ENCODE measurements at places on chromosomes 11 and 22. TPM values are rescaled to one million over a fixed set of nuclear protein-coding genes. Genes with fewer than 3 reads are reported as not detected.

GRCh38 chr11:113274713-113275582 is 39.4 kb upstream of the TTC12 start:
- DNase-seq: no peak

- no peak for DNase-seq
Observed at GRCh38 chr11:94855666-94856065, 87.5 kb downstream of the AMOTL1 start.

GRCh38 chr11:77472991-77473800 is 698 bp downstream of the PAK1 start:
- peak; percentile 57 for DNase-seq

GRCh38 chr11:120112174-120112796 is 25.6 kb downstream of the TRIM29 start:
- no peak for DNase-seq

GRCh38 chr11:82906236-82906635 is 4.7 kb downstream of the DDIAS start:
- DNase-seq: peak; percentile 54

DNA sequence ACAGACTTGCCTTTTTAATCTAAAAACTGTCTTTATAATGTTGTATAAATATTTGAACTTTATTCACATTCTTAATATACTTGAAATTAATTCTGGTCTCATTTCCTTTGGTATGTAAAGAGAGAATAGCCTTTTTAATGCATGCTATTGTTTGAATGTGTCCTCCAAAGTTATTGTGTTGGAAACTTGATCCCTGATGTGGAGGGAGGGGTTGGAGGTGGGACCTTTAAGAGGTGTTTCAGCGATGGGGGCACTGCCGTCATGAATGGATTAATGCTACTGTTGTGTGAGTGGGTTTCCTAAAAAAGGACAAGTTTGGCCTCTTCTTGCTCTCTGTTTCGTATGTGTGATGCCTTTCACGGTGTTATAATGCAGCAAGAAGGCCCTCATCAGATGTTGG is 131.7 kb downstream of the DDX10 start:
- DNase-seq: no peak

DRD4 gene
- 1.1 TPM for total RNA-seq

VSIG10L2 gene
- total RNA-seq: 0.18 TPM

DNA sequence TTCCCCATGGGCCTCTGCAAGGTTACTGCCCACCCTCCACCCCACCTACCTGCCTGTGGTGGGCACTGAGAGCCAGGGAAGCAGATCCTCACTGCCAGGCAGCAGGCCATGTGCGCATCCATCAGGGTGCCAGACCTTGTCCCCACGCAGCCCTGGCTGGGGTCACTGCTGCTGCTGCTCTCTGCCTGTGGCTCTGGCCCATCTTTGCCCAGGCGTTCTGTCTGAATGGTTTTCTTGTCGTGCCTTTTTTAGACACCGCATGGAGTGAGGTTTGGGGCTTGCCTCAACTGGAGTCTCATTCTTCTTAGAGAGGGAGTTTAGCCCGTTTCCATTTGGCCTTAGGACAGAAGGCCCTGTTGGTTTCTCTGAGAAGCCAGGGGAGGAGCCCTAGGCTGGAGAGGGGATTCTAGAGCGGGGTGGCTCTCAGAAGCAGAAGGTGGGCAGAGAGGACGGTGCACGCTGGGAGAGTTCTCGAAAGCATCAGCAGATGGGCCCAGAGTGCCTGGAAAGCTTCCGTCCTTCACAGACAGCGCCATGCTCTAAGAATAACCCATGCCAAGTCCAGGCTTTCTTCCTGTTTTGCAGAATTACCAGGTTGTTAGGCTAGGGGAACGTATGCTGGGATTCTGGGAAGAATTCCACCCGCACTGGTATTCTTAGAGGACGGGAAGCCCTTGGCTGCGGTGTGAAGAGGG is 8.1 kb downstream of the TANGO2 start:
- no peak for DNase-seq

CD81 gene
- total RNA-seq: 708 TPM

GRCh38 chr11:99911116-99911515 is 776.0 kb upstream of the ARHGAP42 start:
- DNase-seq: no peak

DNA sequence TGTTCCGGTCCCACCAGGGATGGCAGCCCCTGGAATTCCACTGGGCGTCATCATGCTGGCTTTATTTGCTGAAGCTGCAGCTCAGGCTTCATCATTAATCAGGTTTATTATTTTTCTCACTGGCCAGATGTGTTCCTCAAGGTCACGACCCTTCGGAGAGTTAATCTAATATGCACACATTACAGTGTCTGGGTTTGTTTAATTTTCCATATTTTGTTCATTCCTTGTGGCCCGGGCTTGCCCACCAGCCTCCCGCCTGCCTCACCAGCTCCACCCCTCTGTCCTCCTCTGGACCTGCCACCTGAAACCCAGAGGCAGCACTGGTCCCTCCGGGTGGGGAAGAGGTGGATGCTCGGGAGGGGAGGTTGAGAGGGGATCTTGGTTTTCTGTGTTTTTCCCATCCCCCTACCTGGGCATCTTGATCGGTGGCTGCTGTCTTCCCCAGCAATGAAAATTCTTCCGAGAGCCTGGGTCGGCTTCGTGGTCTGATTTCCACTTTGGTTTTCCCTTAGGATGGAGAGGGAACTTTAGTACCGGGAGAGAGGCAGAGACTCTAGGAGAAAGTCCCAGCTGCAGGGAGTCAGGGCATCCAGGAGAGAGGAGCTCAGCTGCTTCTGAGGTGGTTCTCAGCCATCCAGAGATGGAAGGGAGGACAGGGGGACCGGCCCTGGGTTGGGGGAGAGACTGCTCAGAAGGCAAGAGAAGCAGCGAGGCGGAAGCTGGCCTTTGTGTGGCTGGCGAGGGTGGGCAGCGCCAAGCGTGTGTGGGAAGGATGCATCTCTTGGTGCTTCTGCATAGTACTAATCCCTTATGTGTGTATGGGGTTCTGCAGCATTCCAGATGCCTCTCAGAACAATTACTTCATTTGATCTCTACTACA is 2.1 kb downstream of the GRIK4 start:
- no peak for DNase-seq

PHLDA2 gene
- 0.60 TPM for total RNA-seq

DNA sequence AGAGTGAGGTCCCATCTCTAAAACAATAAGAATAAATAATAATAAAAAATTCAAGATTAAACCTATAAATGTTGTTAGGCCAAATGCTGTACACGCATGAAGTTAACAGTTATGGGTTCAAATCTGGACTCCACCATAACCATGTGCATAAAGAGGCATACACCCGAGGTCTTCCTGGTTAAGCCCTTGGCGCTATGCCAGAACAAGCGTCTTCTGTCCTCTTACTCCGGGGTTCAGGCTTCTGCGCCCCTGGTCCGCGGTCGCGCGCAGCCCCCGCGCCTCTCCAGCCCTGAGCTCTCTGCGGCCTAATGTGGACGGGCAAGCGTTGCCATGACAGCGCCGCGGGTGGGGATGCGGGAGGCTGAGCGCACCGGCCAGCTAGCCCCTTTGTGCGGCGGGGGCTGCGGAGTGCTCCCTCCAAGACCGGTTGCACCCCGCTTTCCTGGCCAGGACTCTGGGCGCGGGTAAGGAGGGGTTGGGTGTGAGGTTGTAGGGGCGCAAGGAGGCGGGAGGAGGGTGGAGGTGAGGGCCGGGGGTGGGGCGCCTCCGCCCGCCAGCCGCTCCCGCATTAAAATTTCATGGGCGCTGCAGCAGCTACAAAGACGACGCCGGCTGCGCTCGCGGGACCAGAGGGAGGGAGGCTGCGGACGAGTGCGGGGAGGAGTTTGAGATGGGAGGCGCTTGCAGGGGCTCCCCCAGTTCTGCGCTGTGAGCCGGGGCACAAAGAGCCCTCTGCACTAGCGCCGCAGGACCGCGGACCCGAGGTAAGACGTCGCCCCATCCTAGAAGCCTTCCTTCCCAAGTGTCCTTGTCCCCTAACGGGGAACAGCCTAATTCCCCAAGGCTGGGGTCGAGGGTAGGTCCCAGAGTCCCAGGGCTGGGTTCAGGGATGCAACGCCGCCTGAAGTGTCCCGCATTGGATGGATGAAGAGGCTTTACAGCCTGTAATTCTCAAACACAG is at the start of gene MIAT:
TSS of gene MIAT (plus strand) at position 698 of the 961 bp plus-strand sequence.
- DNase-seq: peak; percentile 35

- DNase-seq: no peak
Observed at GRCh38 chr11:6911948-6912347, 8.9 kb upstream of the OR2D3 start.

GRCh38 chr11:134287561-134287960 is 11.4 kb downstream of the GLB1L3 start:
- no peak for DNase-seq

CRYBB2 gene
- total RNA-seq: not detected

TRIM6 gene
- total RNA-seq: 2.5 TPM

DNA sequence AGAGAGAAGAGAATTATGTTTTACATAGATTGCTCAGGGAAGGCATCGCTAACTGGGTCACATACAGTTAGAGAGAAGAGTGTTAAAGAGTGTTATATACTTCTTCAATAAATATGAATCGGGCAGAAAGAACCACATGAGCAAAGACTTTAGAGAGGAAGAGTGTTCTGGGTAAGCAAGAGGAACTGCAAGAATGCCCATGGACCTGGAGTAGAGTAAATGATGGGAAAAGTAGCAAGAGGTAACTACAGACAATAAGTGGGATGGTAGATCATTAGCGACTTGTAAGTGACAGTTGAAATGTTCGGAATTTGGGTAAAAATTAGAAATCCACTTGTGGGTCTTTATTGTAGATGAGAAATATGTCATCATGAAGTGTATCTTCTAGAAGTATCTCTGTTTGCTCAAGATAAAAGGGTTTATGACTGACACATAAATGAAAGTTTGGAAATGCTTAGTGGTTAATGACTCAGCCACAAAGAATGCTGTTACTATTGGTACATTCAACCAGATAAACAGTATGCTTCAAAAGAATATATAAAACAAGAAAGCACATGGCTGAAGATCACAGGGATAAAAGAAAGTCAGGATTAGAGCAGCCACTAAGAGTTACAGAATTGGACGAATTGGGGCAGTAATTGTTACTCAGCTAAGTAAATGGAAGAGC is 229.3 kb downstream of the CASP12 start:
- no peak for DNase-seq

DNA sequence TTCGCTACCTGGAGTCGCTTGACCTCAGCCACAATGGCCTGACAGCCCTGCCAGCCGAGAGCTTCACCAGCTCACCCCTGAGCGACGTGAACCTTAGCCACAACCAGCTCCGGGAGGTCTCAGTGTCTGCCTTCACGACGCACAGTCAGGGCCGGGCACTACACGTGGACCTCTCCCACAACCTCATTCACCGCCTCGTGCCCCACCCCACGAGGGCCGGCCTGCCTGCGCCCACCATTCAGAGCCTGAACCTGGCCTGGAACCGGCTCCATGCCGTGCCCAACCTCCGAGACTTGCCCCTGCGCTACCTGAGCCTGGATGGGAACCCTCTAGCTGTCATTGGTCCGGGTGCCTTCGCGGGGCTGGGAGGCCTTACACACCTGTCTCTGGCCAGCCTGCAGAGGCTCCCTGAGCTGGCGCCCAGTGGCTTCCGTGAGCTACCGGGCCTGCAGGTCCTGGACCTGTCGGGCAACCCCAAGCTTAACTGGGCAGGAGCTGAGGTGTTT is 12.8 kb downstream of the TSKU start:
- DNase-seq: no peak

ANO5 gene
- 3.6 TPM for total RNA-seq

CALCB gene
- total RNA-seq: 0.11 TPM

GRCh38 chr22:47788461-47788860 is 1026.0 kb downstream of the TBC1D22A start:
- DNase-seq: no peak

- peak; percentile 30 for DNase-seq
Observed at GRCh38 chr11:44775985-44776446, 49.3 kb downstream of the TSPAN18 start.

DEUP1 gene
- 1.9 TPM for total RNA-seq

NLRP14 gene
- total RNA-seq: 0.31 TPM

DNA sequence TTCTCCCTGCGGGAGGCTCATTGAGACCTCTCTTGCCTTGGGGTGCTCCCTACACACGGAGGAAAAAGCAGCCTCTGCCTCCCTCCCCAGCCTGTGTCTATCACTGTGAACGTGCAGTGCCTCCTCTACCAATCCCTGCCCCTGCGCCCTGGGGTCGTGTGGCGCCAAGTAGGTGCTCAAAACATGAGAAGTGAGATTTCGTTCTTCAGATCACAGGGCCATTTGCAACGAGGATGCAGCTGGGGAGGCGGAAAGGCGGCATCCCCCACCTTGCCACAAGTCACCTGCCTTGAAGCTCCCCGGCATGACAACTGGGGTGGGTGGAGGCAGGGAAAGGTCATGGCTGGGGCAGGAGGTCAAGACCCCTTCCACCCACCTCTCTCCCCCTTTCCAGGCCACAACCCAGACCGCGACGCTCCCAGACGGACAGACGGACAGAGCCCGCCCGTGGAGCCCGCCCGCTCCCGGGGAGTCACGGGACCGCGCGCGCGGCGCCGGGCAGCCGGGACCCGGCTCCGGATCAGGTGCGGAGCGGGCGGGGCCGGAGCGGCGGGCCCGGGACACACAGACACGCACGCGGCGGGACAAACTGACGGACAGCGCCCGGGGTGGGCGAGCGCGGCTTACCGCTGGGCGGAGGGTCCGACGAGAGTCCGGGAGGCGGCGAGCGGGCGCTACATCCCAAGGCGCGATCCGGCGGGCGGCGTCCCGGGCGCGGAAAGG is 485 bp downstream of the KCNJ4 start:
- no peak for DNase-seq

DNA sequence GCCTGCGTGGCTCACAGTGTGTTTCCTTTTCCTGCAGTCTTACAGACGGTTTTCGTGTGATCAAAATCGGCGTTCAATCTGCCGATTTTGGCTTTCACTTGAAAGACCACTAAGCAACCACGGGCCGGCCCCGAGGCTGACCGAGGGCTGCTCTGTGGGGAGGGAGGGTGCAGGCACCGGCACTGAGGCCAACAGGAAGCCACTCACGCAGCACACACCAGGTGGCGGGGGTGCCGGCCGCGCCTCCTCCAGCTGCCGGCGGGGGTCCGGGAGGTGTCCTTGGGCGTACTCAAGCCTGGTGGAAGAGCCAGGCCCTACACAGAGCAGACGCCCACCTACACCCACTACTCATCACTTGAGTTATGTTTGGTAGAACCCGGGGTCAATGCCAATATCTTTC is 14.3 kb downstream of the TOLLIP start:
- DNase-seq: no peak
